ENCODE measurements at places on chromosomes 12 and 14.

DNA sequence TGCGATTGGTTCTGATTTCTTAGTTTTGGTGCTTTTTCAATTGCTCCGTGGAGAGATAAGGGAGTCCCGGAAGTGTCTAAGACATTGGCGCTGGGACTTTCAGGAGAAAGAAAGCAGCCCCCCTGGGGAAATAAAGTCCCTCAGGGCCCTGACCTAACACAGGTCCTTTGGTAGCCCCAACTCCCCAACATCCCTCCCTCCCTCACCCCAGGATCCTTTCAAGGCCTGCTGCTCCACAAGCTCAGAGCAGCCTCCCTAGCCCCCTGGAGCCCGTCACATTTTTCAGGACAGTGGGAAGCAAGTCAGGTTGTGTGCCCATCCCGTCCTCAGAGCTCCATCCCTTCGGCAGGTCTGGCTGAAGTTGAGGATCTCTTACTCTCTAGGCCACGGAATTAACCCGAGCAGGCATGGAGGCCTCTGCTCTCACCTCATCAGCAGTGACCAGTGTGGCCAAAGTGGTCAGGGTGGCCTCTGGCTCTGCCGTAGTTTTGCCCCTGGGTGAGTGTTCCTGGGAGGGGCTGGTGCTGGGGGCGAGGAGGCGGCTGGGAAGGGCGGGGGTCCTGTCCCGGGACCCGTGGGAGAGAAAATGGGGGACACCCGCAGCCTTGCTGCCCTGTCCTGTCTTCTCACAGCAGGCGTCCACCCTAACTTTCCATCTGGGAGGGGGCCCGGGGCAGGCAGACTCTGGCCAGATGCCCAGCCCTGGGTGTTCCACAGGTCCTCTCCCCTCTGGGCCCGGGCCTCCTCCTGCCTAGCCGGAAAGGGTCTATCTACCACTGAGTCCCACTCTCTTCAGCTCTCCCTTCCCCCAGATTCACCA is 950 bp downstream of the IFI27 start:
- no peak for DNase-seq

- no peak for DNase-seq
Measured at GRCh38 chr14:90630171-90630806, 185.9 kb downstream of the TTC7B start.

DNA sequence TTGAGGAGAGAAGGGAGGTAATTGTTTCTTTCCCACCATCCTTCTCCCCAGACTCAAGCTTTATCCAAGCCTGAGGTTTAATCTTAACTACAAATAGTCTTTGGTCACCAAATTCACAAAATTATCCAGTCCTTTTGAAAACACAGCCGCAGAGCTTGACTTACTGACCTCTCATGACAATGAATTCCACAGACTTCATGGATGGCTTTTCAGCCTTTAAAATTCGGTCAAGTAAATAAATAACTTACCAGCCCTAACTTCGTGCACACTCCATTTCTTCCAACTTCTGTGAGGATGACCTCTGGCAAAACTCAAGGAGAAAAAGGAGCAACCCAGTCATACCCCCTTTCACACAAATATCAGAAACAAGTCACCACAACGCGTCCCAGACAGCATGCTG is 137.0 kb upstream of the CDKN3 start:
- no peak for DNase-seq

DNA sequence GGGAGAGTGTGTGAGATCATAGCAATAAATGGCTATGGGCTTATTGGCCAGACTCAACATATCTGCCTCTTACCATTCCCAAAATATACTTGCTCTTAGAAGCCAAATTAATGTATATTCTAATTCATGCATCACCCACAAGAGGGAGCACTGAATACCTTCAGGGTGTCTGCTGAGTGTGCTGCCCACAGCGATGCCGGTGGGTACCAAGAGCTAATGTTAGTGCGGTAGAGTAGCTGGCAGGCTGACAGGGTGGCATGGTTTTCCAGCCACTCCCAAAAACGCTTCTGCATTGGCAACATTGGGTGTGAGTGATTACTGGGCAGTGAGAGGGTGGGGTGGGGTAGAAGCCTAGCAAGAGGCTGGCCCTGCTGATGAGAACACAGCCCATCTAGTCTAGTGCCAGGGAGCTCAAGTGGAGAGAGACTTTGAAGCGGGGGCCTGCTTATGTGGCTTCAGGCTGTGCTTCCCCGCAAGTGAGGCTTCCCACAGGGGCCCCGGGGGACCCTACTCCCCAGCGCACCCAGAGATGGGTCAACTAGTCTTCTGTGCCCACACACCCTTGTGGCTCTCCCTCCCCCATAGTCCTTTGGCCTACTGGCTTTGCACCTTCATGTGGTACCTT is 9.2 kb upstream of the PLEKHD1 start:
- peak; percentile 33 for DNase-seq

All from MG63 (cell line).